ENCODE measurements at places on chromosomes 5 and 9.

DNA sequence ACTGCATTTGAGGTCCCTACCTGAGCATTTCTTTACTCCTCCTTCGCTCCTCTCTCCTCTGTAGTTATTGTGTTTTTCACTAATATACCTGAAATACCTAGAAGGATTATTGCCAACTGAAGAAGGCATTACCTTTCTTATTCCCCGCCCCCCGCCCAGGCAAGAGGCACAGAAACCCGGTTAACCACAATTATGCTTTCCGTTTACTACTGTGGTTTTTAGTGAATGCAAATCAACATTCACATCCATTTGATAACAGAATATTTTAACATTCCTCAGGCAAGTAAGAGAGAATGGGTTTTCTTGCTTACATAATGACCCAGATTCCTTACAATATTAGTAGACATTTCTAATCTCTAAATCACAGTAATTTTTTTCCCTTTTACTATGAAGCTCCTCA, 136.9 kb downstream of the PCSK5 start:
- no peak for DNase-seq

DNA sequence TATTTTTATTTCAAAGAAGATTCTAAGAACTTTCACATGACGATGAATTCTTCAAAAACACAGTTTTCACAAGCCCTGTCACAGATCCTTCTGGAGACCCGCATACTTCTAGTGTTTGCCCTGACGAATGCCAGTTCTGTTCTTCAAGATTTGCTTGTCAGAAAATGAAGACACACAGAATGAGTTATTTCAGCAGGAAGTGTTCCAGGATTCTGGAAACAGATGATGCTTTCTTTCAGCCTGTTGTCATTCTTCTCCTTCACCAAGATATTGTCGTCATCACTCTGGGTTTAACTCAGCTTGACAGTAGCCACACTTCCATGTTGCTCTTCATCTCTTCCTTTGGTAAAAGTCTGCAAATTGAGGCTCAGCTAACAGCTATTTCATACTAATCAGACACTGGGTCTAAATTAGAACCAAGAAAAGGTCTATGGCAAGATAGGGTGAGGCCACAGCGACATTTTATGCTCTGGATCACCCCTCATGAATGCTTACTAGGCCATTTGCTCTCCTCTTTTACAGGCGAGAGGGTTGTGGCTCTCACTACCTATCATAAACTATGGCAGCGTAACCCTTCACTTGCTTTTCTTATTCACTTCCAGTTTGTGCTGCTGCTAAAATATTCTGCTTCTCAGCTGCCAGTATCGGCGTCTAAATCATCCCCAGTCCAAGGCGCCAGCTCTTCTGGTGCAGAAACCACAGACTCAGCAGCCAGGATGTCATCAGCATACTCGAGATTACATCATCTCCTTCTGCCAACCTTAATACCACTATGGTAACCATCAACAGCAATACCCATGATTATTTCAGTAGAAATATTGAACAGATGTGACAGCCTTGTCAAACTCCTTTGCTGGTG, 159.6 kb upstream of the TBCA start:
- no peak for DNase-seq

GRCh38 chr9:128007566-128008138, 26.9 kb upstream of the EEIG1 start:
- DNase-seq = peak; percentile 76

GRCh38 chr5:71972777-71973473, 134.3 kb upstream of the MAP1B start:
- no peak for DNase-seq
